ENCODE measurements at places on chromosomes 12 and 14.

GRCh38 chr12:57242329-57242690 lies 8.7 kb downstream of the STAC3 start:
- DNase-seq, result peak; percentile 62

GRCh38 chr14:24129410-24129998 lies 955 bp upstream of the FITM1 start:
- DNase-seq, result no peak

GRCh38 chr12:30573145-30573544 lies 122.5 kb downstream of the IPO8 start:
- no peak for DNase-seq

- DNase-seq, result no peak
Observed at GRCh38 chr12:57891542-57892228, 45.2 kb upstream of the CTDSP2 start.

DNA sequence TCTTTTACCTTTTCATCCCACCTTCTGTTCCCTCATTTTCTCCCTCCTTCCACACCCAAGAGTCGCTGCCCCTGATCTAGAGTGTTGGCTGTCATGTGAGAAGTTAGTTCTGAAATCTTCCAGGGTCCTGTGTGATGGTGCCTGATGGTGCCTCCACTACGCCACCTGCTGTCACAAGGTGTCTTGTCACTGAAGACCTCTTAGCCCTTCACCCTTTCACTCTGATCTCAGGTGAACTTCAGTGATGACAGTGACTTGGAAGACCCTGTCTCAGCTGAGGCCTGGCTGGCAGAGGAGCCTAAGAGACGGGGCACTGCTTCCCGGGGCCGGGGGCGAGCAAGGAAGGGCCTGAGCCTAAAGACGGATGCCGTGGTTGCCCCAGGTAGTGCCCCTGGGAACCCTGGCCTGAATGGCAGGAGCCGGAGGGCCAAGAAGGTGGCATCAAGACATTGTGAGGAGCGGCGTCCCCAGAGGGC lies 7.6 kb upstream of the PFDN5 start:
- no peak for DNase-seq

DNA sequence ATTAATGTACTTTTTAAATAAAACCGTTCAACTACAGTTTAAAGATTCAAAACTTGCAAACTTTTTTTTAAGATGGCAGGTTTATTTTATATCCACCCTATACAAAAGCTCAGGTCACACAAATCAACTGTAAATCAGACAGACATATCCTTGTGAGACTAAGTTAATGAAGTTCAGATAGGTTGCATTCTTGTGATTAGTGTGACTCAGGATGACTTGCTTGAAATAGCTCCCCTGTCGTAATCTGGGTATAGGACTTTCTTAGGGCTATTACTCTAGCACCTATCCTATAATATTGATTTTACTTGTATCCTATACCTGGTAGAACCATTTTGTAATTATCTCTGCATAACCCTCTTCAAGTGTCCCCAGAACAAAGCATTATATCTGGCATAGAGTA lies 9.5 kb upstream of the PRKD1 start:
- DNase-seq, result no peak

- no peak for DNase-seq
Observed at GRCh38 chr12:57641699-57642442, 8.9 kb upstream of the B4GALNT1 start.

DNA sequence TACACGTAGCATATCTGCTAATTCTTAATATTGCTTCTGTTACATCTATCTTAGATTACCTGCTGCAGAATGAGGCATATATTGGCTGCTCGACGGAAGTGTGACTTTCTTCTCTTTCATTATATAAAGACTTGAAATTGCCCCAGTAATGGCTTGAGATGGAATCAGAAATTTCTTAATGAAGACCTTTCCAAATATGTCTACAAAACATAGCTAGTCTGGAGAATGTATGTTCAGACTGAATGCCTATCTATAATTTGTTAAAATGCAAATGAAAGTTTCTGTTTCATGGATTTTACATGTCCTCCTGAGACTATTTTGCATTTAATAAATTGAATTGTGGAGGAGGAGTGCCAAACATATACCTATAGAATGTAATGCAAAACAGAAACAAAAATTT lies at the start of gene TAS2R10:
TAS2R10 (minus strand) TSS at position 101 of the 400 bp plus-strand sequence; CDS start at position 12, 89 bp downstream.
- no peak for DNase-seq

GRCh38 chr12:97535582-97535981 lies 73.0 kb downstream of the RMST start:
- DNase-seq, result no peak

- no peak for DNase-seq
Observed at GRCh38 chr12:117333331-117333881, 28.0 kb downstream of the NOS1 start.

DNA sequence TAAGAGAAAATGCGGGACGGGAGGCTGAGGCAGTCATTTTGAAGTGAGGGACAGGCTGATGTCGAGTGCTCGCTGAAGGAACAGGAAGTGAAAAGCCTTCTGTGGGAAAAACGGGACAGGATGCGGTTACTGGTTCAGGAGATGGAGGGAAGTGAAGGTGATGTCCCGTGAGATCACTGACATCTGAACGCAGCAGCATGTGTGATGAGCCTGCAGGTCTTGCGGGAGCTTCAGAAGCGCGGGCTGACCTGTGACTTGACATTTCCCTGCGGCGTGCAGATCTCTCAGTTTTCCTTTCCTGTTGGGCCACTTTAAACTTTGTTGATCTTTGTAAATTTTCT lies 77.8 kb downstream of the DDX51 start:
- DNase-seq, result no peak

- peak; percentile 36 for DNase-seq
Observed at GRCh38 chr14:89185919-89186855, 230.8 kb downstream of the FOXN3 start.

- DNase-seq, result no peak
Observed at GRCh38 chr12:105933671-105934665, 204.8 kb downstream of the NUAK1 start.

GRCh38 chr12:109458086-109458485 lies 19.0 kb downstream of the KCTD10 start:
- no peak for DNase-seq

GRCh38 chr14:29755311-29756018 lies 172.2 kb downstream of the PRKD1 start:
- no peak for DNase-seq

DNA sequence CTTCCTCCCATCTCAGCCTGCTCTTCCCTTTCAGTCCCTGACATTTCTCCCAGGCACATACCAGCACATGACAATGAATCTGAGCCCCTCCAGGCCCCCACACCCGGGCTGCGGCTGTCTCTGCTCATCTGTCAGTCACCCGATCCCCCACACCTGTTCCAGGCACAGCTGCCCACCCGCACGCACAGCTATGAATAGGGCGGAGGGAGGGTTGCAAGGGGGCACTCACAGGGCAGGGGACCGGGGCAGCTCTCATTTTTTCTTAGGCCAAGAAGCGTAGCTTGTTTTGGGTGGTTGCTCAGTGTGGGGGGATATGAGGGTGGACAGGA lies 43.7 kb upstream of the TSPAN9 start:
- no peak for DNase-seq

DNA sequence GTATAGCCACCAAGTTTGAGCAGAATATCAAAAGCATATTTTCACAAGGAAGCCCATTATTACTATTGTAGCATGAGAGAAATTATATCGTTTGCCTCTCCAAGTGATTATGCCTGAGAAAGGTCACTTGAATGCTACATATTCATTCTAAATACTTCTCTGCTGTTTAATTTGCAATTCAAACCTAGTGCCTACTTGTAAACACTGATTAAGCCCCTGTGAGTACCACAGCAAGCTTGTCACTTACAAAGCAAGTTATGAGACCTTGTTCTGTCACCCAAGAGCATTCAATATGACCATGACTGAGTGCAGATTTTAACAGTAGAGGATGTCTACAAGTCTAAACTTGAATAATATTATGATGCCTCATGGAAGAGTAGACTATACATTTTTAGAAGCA lies 124.7 kb upstream of the SSTR1 start:
- no peak for DNase-seq

- DNase-seq, result no peak
Observed at GRCh38 chr12:113551563-113551962, 79.9 kb upstream of the LHX5 start.

- no peak for DNase-seq
Observed at GRCh38 chr12:106227641-106228319, 20.0 kb downstream of the CKAP4 start.

- DNase-seq, result no peak
Observed at GRCh38 chr12:83451189-83451588, 764.5 kb downstream of the TMTC2 start.

DNA sequence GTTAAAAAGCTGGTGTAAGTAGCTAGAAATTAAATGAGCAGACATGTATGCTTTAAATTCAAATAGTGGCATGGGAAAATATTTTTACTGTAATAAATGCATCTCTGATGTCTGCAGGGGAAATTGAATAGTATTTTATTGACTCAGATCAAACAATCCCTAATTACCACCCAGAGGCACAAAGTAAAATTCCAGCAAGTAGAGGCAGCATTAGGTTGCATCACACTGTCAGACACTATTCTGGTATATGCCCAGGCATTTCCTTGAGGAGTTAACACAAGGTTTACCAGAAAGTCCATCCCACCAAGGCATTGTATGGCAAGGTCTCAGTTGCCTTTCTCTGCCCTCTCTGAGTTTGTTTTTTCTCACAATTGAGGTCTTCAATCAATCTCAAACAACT lies 201.6 kb upstream of the KITLG start:
- DNase-seq, result no peak

DNA sequence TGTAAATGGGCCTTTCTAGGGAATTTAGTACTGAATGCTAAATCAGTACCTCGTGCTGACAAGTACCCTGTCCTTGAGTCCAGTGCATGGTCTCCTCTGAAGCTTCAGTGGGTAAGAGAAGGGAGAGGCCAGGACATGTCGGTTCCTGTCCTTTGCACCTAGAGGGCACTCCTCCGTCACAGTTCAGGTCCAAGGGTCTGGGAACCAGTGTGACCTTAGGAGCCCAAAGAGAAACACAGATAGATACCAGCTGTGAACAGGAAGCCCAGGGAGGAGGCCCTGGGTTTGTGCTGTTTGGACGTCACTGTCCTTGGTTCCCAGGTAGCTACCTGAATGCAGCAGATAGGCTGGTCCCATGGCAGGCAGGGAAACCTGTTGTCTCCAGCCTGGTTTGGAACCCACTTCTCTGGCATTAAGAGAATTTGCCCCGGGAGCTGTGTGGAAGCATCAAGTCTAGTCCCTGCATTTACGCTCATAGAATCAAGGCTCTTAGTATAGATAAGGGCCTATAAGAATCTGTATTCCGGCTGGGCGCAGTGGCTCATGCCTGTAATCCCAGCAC lies 3.9 kb upstream of the FGF23 start:
- no peak for DNase-seq

DNA sequence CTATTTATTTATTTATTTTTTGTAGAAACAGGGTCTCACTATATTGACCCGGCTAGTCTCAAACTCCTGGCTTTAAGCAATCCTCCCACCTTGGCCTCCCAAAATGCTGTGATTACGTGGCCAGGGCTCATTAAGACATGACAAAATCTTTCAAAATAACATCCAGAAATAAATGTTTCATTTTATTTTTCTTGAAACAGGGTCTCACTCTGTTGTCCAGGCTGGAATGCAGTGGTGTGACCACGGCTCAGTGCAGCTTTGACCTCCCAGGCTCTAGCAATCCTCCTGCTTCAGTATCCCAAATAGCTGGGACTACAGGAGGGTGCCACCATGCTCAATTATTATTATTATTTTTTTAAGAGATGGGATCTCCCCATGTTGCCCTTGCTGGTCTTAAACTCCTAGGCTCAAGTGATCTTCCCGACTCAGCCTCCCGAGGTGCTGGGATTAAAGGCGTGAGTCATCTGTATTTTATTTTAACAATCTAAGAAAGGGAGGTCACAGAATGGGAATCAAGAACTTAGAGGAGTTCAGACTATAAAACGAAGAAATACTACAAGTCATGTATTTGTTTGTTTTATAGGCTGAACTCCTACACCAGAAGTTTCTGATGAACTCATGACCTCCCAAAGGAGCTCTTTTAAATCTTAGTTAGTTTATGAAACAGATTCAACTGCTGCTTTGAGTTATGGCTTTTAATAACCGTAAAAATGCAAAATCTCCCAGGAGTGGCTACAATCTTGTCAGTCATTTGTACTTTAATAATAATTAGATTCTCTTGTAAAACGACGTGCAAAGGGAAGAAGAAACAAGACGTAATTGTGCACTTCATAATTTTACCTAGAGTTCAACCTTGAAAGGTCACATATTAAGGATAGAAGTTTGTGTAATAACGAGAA lies 2.1 kb upstream of the TMEM263 start:
- no peak for DNase-seq

DNA sequence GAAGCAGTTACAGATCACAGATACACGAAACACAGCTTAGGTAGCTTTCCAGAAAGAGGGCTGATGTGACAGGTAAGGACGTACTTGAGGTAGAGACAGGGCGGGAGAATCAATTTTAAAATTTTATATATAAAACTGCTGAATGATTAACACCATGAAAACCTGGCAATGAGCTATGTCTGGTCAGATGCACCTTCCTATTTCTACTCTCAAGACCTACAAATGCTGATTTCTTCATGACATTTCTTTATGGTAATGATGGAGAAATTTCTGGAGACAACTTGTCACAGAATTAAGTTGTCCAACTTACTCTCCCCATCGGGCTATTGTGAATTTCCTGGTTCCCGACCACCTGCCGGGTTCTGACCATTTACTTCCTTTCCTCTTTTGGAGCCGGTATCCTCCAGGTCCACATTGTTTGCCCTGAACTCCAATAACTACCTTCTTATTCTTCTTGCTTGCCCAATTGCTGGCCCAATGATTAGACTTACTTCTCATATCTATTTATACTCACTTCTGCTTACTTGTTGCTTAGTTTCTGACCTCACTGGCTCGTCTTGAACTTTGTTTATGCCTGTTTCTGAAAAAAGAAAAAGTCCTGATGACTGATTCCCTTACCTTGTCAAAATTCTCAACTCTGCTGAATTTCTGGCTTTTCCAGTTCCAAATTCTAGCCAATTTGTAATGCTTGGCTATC lies 12.8 kb upstream of the ATP2B1 start:
- no peak for DNase-seq
